ENCODE measurements at places on chromosomes 6 and 20.

DNA sequence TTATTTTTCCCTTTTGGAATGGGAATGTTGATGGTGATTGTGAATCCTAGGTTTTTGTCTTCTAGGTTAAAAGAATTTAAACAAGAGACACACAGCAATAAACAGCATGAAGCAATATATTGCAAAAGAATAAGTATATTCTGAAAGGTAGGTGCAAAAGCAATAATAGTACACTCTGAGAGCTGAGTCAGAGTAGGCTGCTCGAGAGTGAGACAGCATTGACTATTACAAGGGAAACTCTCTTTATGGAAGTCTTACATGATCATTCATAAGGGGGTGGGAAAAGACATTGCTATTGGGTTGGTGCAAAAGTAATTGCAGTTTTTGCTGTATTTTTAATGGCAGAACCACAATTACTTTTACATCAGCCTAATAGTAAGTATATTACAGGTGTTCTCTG lies 25.0 kb downstream of the FBXO5 start:
- DNase-seq = no peak

DNA sequence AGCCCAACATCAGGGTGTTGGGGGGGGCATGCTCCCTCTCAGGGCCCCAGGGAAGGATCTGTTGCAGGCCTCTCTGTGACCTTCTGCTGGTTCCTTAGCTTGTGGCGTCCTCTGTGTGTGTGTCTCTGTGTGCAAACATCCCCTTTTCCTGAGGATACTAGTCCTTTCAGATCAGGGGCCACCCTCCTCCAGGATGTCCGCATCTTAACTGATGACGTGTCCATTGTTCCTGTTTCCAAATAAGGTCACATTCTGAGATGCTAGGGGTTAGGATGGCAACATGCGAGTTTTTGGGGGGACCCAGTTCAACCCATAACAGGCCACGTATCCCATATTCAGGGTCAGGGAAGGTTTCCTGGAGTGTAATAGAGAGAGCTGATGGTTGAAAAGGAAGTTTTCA lies 40.9 kb downstream of the GMPR start:
- no peak for DNase-seq

GRCh38 chr6:91155129-91155785 lies 568.4 kb upstream of the MAP3K7 start:
- no peak for DNase-seq

- DNase-seq = no peak
Observed at GRCh38 chr6:168207421-168208175, 112.0 kb downstream of the DACT2 start.

- no peak for DNase-seq
Observed at GRCh38 chr6:36226438-36227047, 30.0 kb downstream of the BRPF3 start.

DNA sequence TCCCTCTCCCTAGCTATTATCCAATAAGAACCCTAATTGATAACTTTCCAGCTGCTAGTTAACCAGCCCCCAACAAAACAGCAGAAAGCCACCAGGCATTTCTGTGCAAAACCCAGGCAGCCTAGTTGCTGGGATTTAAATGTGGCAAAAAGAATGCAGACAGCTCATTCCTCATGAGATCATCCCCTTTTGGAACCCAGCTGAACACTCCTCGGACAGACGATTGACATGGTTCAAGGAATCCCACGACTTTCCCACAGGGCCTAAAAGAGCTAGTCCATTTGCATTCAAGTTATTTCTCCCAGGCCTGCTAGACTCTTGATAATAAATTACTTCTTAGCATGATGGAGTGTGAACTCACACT lies 24.0 kb downstream of the JAG1 start:
- no peak for DNase-seq

DNA sequence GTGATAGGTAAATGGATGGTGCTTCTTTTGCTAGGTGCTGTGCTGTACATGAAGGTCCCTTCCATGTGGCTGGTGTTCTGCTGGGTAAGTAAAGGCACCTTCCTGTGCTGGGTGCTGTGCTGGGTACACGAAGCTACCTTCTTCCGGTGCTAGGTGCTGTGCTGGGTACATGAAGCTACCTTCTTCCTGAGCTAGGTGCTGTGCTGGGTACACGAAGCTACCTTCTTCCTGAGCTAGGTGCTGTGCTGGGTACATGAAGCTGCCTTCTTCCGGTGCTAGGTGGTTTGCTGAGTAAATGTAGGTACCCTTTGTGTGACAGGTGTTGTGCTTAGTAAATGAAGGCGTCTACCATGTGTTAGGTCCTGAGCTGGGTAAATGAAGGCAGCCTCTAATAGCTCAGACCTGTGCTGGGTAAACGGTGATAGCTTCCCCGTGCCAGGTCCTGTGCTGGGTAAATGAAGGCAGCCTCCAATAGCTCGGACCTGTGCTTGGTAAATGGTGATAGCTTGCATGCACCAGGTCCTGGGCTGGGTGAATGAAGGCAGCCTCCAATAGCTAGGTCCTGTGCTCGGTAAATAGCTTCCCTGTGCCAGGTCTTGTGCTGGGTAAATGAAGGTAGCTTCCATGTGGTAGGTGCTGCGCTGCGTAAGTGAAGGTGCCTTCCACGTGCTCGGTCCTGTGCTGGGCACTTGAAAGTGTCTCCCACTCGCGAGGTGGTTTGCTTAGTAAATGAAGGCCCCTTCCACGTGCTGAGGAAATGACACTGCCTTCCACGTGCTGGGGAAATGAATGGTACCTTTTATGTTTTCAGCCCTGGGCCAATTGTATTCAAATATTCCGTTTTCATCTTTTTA lies 115.5 kb downstream of the ERMARD start:
- no peak for DNase-seq

GRCh38 chr6:109323241-109323640 lies 59.0 kb downstream of the CD164 start:
- no peak for DNase-seq

- DNase-seq = no peak
Observed at GRCh38 chr20:35559042-35559693, 17.3 kb downstream of the ERGIC3 start.

All from activated CD4-positive, CD25-positive, alpha-beta regulatory T cell (primary cell).